ENCODE measurements at places on chromosomes 1 and 21.

GRCh38 chr21:32253215-32253641 is 25.6 kb downstream of the MIS18A start:
- DNase-seq = no peak

GRCh38 chr21:27424601-27425000 is 457.7 kb upstream of the ADAMTS5 start:
- DNase-seq = no peak

DNA sequence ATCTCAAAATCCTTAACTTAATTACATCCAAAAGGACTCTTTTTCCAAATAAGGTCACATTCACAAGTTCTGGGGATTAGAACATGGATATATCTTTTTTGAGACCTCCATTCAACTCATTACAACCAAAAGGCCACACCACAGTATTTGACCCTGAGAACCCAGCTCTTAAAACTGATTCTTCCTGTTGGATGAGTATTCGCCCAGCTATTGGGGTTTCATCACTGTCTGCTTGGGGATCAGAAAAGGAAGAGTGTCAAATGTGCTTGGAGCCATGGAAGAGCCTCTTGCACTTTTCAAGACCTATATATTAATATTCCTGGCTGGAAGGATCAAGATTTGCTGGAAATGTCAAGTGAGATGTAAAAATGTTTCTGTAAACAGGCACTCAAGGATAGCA is 5.4 kb upstream of the TINAGL1 start:
- no peak for DNase-seq

DNA sequence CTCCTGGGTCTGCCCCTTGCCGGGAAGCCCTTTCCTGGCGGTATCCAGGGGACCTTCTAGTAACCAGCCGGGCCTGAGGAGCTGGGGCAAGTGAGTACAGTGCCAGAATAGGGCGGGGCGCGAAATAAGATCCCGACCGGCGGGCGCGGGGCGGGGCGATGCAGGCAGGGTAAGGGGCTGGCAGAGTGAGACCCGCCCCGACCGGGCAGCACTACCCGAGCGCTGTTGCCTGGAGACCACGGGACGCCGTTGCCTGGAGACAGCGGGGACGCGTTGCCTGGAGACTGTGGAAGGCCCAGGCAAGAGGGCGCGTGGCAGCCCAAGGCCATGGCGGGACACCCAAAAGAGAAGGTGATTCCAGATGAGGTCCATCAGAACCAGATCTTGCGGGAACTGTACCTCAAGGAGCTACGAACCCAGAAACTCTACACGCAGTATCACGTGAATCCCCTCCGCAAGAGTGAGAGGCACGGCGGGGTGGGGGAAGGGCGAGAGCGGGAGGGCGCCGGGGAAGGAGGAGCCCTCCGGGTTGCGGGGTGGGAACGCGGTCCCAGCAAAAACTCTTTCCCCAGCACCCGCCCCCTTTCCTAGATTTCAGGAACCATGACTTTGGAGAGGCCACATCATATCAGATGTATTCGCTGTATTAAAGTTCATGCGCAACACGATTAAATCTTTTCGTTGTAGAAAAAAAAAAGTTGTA is 24.3 kb downstream of the EBNA1BP2 start:
- no peak for DNase-seq

GRCh38 chr1:54981466-54981865 is 1.0 kb downstream of the TMEM61 start:
- DNase-seq = no peak

GRCh38 chr1:9628541-9629444 is 22.7 kb upstream of the PIK3CD start:
- peak; percentile 55 for DNase-seq

DNA sequence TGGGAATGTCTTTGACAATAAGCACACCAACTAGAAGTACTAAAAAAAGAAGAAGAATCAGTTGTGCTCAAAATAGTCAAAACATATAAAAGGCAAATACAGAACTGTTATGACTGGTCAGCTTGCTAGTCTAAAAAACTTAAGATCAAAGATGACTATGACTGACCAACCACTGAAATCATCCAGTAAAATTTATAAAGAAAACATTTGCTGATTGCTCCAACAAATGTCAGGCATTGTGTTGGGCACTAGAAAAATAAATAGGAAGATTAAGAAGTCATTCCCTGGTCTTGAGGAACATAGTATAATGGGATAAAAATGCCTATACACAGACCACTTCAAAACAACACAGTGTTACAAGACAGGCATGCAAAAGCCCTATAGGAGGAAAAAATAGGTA is 9.3 kb upstream of the ANGPTL3 start:
- no peak for DNase-seq

- no peak for DNase-seq
Observed at GRCh38 chr1:236143104-236143948, 987 bp downstream of the GPR137B start.

Data from stimulated activated CD8-positive, alpha-beta memory T cell treated with anti-CD3 and anti-CD28 coated beads, Interleukin-2, amount 100 ng/mL, for 1 hour (primary cell).